T-helper 22 cell (primary cell): ENCODE measurements at places on chromosomes 16 and 17.

DNA sequence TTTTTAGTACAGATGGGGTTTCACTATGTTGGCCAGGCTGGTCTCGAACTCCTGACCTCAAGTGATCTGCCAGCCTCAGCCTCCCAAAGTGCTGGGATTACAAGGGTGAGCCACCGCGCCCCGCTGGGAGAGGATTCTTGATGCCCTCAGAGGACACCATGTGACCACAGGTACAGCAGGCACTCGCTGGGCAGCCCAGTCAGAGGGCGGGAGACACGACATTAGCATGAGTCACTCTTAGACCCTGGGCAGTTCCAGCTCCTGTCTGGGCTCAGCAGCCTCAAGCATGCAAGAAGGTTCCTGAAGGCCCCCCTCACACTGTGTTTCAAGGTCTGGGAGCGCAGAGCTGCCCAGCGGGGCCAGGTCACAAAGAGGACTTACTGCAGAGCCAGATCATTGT lies 11.9 kb downstream of the STAC2 start:
- no peak for DNase-seq

GRCh38 chr16:90035902-90036301 lies 16.6 kb upstream of the DBNDD1 start:
- no peak for DNase-seq

DNA sequence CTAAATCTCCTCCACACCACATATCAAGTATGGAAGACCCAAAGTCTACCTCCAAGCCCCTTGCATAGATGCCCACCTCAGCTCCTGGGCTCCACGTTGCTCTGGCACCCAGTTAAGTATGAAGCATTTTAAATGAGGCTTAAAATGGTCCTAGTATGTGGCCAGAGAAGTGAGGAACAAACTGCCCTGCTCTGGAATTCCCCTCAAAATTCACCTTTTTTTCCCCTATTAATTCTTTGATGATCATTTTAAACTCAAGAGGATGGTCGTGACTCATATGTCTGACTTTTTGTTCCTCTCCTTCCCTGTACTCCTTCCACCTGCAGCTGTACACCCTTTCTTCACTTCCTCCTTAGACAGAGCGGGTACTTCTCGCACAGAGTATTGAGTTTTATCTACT lies 234.5 kb upstream of the MYOCD start:
- DNase-seq, result no peak

DNA sequence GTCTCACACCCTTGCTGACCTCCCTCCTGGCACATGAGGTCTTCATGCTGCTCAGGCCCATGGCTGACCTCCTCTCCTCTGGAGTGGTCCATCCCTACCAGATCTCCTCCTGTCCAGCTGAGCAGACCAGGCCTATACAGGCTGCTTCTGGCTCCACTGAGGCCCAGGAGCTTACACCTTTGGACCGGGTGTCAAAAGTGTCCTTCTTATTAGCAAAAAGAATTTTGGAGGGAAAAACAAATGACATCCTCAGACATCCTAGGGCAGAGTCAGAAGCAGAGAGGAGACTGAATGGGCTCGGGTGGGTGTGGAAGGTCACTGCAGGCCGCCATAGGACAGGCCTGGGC lies 38.1 kb downstream of the WSB1 start:
- DNase-seq, result no peak

- DNase-seq, result peak; percentile 76
Measured at GRCh38 chr17:29615492-29616299, 7.0 kb downstream of the CORO6 start.

DNA sequence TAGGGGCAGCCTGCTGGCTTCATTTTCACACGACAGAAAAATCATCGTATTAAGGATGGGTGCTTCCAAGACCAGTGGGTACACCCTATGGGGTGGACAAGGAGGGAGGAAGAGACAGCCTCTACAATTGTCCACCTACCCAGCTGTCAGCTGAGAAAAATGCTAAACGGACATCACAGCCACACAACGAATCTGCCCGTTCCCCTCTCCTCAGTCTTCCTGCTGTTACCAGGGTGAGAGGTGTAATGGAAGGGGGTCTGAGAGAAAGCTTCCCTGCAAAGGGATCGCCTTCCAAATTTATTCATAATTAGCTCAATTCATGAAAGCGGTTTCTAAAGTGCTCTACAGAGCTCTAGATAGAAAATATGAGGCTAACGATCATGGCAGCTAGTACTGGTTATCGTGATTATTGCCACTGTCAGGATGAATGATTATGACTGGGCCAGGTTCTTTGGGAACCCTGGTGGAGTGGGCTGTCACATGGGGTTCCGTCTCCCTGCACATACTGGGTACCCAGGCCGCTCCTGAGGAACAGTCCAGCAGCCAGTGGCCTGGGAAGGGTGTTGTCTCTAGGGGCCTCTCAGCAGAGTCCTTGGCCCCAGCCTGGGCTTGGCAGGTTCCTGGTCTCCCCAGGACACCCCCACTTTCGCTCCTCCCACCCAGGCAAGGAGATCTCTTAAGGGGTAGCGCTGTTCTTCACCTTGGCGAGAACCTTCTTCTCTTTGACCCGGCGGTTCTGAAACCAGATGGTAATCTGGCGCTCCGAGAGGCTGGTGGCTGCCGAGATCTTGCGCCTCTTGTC lies 2.2 kb downstream of the HOXB13 start:
- DNase-seq, result no peak

DNA sequence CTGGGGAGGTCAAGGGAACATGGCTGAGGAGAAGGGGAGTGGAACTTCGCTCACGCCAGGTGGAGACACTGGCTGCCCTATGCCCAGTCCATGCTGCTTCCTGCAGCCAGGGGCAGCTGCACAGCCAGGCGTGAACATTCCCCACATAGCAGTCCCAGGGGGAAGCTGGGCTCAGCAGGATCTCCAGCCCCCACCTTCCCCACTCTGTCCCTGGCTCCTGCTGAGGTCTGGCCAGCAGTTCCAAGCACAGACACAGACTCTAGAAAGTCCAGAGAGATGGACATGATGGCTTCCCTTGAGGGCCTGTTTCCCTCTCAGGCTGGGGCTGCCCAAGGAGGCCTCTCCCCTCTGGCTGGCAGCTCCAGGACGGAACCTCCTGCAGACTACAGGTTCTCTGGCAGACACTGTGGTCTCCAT lies 9.3 kb downstream of the JUP start:
- DNase-seq, result no peak

DNA sequence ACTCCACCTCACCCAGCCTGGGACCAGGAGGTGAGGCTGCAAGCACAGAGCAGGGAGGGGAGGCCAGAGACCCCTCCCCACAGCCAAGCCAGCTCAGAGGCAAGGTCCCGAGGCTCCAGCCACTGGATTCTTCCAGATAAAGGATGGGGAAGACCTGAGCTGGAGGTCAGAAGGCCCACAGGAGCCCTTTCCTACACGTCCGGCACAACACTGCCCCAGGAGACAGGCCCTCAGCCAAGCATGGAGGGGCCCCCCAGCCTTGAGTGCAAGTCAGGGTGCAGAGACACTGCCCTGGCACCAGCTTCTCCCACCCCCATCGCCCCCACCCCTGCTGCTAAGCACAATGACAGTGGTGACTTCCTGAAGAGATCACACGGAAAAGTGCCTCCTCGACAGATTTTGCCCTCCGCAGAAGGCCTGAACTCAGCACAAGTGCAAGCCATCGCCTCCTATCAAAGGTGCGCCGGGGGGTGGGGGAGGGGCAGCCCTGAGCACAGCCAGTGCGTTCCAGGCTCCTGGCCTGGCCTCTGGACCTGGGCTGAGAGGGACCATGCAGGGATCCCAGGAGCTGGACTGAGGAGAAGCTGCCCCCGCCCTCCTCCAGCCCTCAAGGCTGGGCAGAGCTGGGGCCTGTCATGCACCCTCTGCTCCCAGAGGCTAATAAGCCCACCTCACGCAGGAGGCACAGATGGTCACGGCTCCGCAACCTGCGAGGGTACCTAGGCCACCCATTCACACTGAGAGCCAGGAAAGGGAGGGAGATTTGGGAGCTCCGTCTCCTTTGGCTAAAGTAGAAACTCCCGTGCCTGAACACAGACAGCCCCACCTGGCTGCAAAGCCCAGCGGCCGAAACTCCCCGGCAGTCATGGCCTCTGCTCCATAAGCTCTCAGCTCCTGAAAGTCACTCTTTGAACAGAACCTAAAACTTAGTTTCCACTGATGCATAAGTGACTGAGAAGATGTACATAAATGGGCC lies 2.7 kb downstream of the MAFG start:
- no peak for DNase-seq

GRCh38 chr17:4643676-4644075 lies 2.2 kb upstream of the ALOX15 start:
- DNase-seq, result no peak

DNA sequence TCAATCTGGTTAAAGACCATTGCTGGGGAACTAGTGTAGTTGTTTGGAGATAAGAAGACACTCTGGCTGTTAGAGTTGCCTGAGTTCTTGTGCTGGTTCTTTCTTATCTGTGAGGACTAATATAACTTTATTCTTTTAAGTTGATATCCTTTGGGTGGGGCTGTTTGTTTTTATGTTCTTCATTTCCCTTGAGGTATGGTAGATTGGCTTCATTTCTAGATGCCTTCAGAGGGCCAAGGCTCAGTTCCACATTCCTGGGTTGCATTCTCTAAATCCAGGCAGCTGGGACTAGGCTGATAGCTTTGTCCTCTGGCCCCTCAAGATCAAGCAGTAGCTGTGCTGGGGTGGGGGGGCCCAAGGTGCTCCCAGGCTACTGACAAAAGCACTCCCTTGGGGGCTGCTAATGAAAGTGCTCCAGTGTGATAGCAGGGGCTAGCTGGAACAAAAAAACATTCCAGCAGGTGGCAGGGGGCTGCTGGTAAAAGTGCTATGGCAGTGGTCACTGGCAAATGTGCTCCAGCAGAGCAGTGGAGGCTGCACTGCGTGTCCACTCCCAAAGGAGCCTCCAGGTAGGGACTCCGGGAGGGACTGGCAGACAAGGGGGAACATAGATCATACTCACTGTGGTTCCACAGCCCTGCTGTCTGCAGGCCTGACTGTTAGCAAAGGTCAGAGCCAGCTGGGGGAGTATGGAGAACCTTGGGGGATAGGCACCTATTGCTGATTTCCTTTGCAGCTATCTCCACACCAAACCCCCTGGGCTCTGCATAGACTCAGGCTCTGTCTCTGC lies 45.9 kb upstream of the KCNJ16 start:
- DNase-seq, result no peak

DNA sequence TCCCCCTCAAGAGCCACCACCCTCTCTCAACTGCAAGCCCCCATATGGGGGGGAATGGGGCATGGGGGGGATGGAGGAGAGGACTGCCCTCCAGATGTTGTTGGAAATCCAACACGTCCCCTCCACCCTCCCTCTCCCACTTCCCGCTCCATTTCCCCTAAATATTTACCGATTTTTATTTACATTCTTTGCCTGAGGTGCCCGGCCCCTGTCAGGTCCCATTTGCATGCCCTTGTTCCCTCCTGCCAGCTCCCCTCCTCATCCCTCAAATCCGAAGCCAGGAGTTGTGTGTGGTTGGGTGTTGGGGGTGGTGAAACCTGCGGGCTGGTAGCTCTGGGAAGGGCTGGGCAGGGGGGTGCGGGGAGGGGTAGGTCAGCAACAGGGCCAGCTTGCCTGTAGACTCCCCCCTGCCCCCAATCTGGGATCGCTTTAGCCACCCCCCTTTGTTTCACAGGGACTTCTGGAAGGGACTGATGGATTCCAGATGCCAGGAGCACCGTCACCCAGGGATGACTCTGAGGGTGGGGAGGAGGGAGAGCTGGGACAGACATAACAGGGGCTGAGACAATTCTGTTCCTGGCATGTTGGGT lies 39.7 kb upstream of the NGFR start:
- DNase-seq, result no peak

- no peak for DNase-seq
Measured at GRCh38 chr17:32471652-32472051, 15.1 kb upstream of the CDK5R1 start.

GRCh38 chr17:51734462-51734861 lies 424.1 kb downstream of the CA10 start:
- no peak for DNase-seq

GRCh38 chr16:31427441-31428278 lies 500 bp downstream of the COX6A2 start:
- peak; percentile 10 for DNase-seq

DNA sequence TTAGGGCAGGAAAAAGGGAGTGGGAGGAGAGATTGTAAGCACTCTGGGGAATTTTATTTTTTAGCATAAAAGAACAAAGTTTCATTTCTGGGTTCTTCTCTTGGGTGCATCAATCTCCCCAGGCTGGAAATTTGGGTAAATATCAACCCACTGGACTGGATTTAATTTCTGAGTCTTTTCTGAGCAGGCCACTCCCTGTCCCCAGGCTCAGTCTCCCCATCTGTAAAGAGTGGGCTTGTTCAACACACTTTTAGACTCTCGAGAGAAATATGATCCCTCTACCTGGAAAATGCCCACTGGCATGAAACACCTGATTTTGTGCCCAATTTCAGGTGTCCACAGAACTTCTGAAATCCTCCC lies 617 bp upstream of the VTN start:
- DNase-seq, result no peak

DNA sequence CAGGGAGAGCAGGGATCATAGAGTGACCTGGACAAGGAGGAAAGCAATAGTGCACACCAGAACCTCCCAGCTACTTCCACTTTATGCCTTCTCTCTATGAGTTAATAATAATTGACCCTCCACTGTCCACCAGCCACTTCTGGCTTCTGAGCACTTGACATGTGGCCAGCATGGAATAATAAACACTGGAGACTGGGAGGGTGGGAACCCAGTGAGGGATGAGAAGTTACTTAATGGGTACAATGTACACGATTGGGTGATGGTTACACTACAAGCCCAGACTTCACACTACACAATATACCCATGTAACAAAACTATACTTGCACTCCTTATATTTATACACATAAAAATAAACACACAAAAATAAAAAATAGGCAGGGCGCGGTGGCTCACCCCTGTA lies 11.4 kb downstream of the CDC42EP4 start:
- DNase-seq, result no peak

DNA sequence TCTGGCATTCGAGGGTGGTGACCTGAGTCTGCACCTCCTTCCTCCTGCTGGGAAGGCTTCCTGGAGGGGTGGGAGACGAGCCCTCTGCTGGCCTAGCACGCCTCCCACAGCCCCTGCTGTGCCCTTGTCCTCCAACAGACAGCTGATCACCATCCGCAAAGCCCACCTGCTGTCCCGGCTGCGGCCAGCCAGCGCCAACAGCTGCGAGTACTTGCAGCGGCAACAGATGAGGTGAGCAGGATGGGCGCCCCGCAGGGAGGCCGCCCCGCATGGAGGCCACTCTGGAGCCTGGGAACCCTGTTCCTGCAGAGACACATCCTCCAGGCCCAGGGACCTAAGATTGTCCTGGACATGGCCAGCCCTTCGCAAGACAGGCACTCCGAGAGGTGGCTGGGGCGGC lies 21.6 kb downstream of the UBALD1 start:
- DNase-seq, result no peak

GRCh38 chr17:42691021-42691545 lies 8.8 kb downstream of the CNTNAP1 start:
- DNase-seq, result no peak

GRCh38 chr16:46949241-46949892 lies 24.1 kb downstream of the DNAJA2 start:
- no peak for DNase-seq

DNA sequence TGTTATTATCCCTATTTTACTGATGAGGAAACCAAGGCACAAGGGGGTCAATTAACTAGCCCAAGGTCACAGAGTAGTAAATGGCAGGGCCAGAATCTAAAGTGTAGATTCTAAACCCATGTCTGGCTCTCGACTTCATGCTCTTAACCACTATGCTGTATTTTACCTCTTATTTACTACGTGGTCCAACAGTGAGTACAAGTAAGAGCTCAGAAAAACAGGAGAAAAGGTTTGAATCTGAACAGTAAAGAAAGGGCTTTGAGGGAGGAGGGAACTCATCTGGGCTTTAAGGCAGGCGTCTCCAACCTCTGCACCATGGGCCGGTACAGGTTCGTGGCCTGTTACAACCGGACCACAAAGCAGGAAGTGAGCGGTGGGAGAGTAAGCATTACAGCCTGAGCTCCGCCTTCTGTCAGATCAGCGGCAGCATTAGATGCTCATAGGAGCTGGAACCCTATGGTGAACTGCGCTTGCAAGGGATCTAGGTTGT lies 62.9 kb downstream of the SMURF2 start:
- DNase-seq, result peak; percentile 7
